ENCODE measurements at places on chromosomes 2 and 18.

DNA sequence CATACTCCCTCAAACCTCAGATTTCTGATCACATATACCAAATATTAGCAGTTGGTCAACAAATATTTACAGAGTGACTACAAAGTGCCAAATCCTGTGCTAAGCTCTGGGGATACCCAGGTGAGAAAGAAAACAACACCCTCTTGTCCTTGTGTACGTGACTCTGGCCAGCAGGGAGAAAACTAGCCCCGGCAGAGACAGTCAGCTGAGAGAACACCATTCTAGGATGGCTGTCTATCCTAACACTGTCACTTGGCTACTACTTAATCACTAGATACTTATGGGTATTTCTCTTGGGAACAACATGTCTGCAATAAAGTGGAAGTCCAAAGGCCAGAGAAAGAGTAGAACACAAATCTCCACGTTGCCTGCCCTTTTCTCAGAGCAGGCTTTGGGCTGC lies 57.9 kb upstream of the CD226 start:
- no peak for DNase-seq

GRCh38 chr2:216219861-216220260 lies 110.7 kb downstream of the XRCC5 start:
- DNase-seq: no peak

DNA sequence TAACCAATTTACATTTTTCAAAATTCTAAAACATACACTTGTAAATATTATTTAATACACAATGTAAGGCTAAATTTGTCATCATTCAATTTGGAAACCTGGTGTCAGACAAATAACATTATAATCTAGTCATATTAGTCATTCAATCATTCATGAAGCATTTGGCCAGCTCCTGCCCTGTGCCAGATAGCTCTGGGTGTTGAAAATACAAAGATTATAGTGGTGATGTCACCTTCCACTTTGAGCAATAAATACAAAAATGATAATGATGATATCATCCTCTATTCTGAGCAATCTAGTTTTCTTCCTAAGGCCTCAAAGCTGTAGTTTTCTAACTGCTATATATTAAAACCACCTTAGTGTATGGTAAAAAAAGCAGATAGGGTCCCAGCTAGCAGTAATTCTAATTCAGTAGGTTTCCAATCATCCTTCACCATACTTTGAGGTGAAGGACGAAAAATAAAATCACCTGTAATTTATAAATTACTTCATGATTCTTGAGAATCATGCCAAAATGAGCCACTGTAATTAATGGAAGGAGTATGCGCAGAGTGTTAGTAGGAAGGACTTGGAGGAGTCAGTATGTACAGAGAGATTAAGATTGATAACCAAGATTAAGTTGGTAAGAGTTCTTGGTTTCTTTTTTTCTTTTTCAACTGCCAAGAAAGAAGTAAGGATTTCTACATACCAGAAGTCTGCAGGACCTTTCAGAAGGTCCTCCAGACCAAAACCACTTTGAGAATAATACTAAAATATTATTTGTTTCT lies 23.2 kb downstream of the MEMO1 start:
- no peak for DNase-seq

GRCh38 chr2:42754021-42754775 lies 9.7 kb downstream of the OXER1 start:
- DNase-seq: no peak

DNA sequence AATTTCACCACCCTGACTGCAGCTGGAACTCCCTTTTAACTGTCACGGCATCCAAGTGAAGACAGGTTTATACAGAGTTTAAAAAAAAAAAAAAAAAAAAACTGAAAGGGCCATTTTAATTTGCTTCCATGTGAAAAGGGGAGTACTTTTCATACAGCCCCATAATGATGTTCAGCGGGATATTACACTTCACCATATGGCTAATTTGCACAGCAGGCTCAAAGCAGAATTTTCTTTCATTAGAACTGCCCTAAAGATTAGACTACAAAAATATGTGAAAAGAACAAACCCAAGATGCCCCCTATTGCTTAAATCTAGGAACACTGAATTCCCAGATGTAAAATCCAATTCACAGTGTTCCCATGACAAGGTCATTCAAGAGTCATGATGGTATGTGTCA lies 301.8 kb downstream of the EXOC6B start:
- no peak for DNase-seq

DNA sequence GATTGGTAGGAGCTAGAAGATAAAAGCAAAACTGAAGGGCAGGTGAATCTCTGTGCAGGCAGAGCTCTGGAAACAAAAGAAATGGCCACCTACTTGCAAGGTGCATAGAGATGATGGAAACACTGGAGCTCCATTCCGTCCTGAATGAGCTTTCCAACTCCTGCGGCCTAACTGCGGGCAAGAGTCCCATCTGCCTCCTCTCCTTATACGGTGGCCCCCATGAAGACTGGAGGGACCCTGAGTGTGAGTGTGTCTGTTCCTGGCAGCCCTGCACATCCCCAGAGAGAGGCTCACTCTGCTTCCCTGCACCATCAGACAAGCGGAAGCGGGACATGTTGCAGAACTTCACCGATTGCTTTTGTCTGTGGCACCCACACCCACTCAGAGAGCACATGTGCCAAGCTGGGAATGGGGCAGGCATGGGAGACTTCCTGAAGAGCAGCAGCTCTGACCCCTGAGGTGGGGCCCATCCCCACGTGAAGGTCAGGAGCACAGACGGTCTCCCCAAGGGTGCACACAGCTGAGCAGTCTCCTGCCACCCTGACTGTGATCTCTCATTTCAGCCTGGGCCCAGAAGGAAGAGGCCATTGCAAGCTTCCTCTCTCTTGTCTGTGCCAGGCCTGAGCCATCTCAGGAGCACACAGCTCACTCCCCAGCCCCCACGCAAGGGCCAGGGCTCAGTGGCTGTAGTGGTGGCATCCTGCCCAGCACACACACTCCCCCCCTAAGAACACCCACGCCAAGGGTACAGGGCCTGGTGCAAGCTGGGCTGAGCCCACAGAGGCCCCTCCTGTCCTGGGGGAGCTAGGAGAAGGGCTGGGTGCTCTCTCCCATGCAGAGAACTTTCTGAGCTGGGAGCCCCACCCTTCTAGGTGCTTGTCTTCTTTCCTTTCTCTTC lies 75.3 kb downstream of the STPG4 start:
- DNase-seq: no peak

DNA sequence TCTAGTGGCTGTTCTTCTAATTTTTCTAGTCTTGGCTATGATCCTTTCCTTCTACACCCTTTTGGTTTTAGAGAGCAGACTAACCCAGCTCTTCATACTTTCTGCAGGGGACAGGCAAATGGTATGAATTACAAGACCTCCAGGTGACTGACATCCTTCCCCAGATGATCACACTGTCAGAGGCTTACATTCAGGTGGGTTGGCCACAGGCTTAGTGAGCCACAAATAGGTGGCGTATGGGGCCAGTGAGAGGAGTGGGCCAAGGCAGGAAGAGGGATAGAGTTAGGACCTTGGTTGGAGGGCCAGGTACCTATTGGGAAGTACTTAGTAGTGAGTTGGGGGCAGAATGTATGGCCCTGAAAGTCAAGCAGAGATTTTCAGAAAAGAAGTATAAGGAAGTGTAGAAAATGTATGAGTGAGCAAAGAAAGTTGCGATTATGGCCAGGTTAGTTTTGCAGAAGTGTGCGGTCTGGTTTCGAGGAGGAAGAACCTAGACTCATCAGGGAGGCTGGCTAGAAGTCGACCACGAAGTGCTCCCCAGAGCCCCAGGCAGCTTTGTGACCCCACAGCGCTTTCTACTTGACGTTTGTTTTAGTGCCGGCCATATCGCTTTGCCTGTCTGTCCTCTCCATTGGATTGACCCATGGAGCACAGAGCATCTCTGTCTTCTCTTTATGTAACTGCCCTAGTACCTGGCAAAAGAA lies 20.0 kb downstream of the SFTPB start:
- no peak for DNase-seq

Data from SIG-M5 (cell line).